DMS153 (cell line): ENCODE measurements at places on chromosomes 7 and 10.
A peak's percentile ranks its signal among the peaks of the same experiment; 100 is the strongest.

DNA sequence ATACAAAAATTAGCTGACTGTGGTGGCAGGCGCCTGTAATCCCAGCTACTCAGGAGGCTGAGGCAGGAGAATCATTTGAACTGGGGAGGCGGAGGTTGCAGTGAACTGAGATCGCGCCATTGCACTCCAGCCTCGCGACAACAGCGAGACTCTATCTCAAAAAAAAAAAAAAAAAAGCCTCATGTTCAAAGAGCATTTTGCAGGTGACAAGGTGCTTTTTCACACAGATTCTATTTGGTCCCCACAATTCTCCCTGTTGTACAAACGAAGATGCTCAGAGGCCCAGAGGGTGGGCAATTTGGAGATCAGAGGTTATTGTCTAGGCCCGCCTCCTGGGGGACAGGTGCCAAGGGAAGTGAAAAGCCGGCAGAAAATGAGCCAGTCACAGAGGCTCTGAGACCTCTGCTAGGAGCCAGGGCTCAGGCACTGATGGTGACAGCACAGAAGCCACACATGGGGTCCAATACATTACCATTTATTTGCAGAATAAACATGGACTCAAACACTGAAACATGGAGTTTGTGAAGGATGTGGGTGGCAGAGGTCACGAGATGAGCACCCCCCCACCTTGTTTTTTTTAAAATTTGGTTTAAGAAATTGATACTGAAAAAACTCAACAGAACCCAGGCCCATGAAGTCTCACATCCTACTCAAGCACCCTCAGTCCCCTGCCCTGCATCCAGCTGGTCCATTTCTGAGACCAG lies 882 bp upstream of the GAL3ST4 start:
- no peak for DNase-seq

GRCh38 chr7:127792528-127793342 lies 140.7 kb downstream of the SND1 start:
- peak; percentile 5 for DNase-seq

GRCh38 chr7:102457352-102457924 lies 7.2 kb downstream of the ALKBH4 start:
- no peak for DNase-seq

GRCh38 chr7:99997545-99998137 lies 17.8 kb upstream of the ZKSCAN1 start:
- DNase-seq: peak; percentile 34

GRCh38 chr7:30285536-30286284 lies 1.3 kb downstream of the ZNRF2 start:
- peak; percentile 36 for DNase-seq

GRCh38 chr7:47551668-47552440 lies 30.1 kb downstream of the TNS3 start:
- no peak for DNase-seq

- no peak for DNase-seq
Observed at GRCh38 chr7:36262309-36263094, 109.4 kb downstream of the EEPD1 start.

DNA sequence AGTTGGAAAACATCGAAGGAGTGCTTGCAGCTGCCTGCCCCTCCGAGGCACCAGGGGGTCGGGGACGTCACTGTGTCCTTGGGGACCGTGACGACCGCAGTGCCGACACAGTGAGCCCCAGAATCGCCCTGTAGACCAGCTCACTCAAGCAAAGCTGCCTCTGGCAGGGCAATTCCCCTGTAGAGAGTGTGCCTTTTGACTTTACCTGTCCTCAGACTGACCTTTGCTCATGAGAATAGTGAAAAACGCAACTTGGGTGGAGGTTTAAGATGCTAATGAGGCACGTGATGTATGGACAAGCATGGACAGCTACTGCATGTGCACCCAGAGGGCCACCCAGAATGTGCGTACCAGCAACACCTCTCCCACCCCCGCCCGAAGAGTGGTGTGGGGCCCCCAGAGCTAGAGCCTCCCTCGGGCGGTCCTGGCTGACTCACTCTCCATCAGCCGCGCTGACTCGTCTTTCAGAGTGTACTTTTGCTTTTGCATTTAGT lies 271.9 kb downstream of the ADARB2 start:
- no peak for DNase-seq

- no peak for DNase-seq
Observed at GRCh38 chr7:44307905-44308595, 17.3 kb downstream of the CAMK2B start.

DNA sequence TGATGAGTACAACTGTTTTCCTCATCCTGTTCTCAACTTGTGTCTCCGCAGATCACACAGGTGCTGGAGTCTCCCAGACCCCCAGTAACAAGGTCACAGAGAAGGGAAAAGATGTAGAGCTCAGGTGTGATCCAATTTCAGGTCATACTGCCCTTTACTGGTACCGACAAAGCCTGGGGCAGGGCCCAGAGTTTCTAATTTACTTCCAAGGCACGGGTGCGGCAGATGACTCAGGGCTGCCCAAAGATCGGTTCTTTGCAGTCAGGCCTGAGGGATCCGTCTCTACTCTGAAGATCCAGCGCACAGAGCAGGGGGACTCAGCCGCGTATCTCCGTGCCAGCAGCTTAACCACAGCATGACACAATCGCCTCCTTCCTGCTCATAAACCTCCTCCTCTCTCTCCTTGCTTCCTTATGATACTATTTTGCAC lies 126.7 kb upstream of the PRSS58 start:
- DNase-seq: no peak

DNA sequence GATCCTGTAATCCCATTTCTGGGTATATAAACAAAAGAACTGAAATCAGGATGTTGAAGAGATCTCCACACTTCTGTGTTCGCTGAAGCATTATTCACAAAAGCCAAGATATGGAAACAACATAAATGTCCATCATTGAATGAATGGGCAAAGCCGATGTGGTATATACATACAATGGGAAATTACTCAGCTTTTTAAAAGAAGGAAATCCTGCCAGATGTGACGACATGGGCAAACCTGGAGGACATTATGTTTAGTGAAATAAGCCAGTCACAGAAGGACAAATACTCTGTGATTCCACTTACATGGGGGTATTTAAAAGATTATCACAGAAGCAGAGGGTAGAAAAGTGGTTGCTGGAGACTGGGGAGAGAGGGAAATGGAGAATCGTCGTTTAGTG lies 23.9 kb upstream of the FAM107B start:
- DNase-seq: no peak

DNA sequence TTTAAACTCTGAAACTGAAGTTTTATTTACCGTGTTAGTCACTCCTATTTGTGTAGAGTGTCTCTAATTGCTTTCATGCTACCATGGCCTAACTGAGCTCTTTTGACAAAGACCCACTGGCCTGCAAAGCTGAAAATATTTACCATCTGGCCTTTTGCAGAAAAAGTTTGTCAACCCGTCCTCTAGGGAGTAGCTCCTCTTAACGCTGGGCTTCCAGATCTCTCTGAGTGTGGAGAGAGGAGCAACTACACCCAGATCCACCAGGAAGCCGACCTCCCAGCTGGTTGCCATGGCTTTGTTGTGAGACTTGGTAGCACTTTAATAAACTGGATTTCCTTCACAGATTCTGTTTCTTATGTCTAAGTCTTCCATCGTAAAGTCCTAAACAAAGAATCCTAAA lies 4.2 kb upstream of the C10orf71 start:
- no peak for DNase-seq

DNA sequence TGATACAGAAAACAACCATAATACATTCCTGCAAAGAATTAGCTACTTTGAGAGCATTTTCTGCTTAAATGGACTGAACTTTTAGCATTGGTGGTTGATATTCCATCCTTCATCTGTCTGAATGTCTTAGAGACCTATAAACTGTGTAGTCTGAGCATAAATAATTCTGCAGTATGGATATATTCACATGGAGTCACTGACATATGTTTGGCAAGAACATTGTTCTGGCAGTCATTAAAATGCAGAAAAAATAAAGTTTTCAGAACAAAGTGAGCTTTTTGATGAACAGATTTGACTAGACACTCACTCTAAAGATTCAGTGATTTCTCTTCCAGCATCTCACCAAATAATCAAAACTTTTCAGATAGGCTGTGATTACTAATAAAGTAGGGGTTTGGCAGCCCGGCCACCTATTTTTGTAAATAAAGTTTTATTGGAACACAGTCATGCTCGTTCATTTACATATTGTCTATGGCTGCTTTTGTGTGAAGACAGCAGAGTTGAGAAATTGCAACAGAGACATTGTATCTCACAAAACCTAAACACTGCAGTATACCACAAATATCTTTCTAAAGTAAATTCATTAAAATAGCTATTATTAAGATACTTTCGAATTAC lies 44.1 kb upstream of the RAPGEF5 start:
- DNase-seq: no peak

DNA sequence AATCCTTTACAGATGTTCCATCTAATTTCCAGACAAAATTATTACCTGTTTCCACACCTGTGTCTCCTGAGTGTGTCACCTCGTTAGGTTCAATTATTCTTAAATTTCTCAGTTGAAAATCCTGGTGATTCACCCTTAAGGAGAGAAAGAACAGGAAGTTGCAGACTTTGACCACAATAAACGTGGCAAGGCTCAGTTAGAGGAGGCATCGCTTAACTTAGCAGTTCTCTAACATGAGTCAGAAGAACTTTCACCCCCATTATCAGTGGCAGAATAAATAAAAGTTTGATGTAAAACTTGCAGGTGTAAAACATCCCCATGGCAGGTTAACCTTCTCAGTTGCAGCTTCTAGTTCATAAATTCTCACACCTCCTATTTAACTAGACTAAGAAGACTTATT lies 8.3 kb downstream of the XPNPEP1 start:
- no peak for DNase-seq
